ENCODE measurements at places on chromosomes 3 and 15. TPM values are rescaled to one million over a fixed set of nuclear protein-coding genes. Genes with fewer than 3 reads are reported as not detected.

GRCh38 chr15:37221671-37222145 lies 121.4 kb upstream of the MEIS2 start:
- no peak for DNase-seq

DNA sequence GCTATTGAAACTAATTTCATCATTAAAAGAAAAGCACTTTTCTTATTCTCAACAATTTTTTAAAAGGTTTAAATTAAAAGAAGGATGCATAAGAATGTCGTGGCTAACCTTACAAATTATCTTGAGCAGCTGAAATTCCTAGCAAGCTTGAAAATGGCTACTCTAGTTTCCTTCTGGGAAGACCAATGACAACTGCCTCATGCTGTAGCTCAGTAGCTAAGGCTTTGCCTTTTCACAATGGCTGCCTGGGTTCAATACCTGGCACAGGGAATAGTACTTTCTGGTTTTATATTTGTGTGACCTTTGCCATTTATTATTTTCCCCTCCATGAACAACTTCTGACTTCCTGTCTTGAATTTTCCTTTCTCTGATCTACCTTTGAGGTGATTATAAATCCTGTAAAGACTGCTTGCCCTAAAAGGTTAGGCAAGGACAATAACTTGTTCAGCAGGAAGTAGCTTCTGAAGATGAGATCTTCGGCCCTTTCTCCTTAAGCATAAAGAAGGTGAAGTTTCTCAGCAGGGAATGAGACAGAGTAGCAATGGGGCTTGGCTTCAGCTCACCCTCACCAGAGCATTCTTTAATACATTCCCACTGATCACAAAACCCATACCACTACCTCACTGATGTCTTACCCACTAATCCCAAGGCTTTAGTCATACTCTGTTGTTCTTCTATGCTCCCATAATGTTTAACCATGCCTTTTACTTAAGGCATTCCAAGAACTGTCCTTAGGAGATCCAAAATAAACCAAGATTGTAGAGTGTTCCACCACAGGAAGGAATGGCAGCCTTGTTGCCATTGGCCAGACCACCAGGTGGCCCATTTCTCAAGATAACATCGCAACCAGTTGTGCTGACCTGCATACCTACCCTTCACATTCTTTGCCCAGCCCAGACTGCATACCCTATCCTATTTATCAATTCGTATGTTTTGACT lies 276.8 kb downstream of the ULK4 start:
- no peak for DNase-seq

DNA sequence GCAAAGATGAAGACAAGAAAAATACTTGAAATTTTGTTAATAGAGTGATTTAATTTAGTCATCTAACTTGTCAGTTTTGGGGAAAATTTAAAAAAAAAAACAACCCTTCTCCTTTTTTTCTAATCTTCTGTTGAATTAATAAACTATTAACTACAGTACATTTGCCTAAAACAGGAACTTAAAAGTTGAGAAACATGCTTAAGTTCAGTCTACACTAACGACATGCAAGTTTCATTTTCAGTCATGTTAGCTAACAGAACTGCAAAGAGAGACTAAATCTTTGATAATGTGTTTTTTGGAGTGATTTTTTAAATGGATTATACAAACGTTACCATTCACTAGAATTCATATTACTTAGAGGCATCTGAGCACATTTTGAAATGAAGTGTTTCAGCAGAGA lies 71.9 kb upstream of the MBNL1 start:
- DNase-seq: no peak

- no peak for DNase-seq
These were observed 300.0 kb downstream of the CHST2 start for GRCh38 chr3:143419611-143420010.

DNA sequence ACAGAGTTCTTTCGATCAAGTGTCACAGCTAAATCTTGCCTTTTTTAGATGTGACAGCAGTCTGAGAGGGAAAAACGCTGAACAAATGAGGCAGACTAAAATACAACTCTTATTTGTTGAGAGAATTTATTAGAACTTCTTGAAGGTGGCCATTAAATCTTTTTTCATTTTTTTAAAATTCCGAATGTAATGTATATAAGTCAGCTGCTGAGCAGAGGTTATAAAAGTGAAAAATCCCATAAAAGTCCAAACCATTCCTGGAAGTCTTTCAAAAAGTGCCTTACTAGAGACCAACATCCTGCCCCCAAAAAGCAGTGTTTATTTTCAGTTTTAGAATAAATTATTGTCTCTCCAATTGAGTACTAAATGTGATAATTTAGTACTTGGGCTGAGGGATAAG lies 3.1 kb downstream of the TSEN2 start:
- no peak for DNase-seq

DNA sequence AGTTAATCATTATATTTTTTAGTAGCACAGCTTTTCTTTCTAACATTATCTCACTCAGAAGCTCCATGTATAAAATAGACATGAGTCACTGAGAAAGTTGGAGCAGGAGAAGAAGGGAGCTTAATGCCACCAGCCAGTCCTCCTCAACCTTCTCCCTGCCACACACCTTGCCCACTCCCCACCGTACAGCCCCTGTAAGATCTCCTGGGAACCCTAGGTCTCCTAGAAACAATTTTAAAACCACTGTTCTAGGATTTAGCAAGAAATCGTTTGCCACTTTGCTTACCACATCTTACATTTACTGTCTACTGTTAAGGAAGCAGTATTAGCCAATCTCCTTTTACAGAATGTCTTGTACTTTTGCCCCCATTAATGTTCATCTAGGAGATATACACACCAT lies 170.1 kb upstream of the SNTN start:
- DNase-seq: no peak

GRCh38 chr3:134457376-134458074 lies 28.3 kb downstream of the ANAPC13 start:
- no peak for DNase-seq

GRCh38 chr15:79372428-79372827 lies 59.7 kb upstream of the MINAR1 start:
- DNase-seq: no peak

DNA sequence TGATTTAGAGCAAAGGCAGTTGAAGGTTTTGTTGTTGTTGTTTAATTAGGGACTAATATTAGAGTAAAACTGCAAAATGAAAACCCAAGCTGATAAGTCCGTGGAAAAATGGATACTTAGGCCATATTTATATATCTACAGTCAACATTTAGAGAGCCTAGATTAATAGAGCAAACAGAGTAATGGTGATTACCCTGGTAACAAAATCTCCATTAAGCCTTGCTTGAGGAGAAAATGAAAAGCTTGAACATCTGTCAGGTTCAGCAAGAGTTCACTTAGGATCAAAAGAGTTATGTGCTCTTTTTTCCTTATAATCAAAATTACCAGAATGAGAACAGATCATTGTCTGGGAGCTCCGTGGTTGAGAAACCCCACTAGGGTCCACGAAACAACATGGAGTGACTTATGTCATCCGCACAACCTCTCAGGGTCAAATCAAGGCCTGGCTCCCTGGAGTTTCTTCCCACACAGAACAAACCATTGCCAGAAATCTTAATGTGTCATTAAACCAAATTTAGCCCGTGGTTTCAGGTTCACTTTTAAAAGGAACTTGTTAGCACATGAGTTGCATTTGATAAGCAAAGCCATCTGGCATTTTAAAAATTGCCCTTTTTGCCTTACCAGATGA lies 381.2 kb downstream of the GABRB3 start:
- DNase-seq: no peak

Gene CCR8
- not detected for total RNA-seq

Gene GOLGA8K
- not detected for total RNA-seq

Gene STXBP5L
- not detected for total RNA-seq

Data from IMR-90 (cell line).